ENCODE measurements at places on chromosomes 1 and 21. TPM values are rescaled to one million over a fixed set of nuclear protein-coding genes. Genes with fewer than 3 reads are reported as not detected.

DNA sequence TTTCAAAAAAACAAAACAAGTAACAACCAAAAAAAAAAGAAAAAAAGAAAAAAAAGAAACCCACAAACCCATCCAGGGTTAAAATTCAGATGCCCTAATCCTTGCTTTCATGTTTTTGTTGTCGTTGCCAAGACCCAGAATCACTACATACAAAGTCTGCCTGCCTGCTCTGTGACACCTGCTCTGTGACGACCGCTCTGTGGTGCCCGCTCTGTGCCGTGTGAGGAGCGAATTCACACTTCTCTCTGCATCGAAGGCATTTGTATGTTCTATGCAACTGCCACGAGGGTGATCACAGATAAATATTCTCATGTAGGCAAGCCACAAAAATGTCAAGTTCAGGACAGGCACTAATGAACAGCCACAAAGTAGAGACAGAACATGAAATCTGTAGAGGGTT lies 178.6 kb downstream of the SLC45A1 start:
- no peak for DNase-seq

DNA sequence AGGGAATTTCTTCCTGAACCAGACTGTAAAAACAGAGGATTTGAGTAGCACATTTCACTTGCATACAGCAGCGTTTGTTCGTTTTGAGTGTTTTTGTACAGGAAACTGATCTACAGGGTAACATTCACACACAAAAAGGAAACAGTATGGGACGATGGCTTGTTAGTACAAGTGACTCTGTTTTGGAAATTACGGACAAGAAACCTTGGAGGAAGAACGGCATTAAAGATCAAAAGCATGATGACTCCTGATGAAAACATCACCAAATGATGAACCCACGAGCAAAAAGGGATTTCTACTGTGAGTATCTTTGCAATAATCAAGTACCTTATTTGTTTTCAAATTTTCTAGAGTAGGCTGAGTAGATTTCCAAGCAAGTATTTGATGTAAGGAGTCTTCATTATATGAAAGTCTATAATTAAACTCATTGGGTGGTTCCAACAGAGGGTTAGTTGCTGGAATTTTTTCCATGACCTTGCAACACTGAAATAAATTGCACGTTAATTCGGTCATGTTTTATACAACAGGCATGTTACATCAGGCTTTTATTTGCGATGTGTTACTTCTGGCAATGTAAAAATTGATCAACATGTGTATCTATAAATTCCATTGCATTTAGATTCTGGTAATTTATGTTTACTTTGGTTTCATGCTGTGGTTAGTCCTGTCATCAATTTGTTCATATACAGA lies 76.7 kb upstream of the KCNK2 start:
- DNase-seq, result no peak

GRCh38 chr1:218207194-218207593 lies 77.9 kb upstream of the RRP15 start:
- DNase-seq, result no peak

DNA sequence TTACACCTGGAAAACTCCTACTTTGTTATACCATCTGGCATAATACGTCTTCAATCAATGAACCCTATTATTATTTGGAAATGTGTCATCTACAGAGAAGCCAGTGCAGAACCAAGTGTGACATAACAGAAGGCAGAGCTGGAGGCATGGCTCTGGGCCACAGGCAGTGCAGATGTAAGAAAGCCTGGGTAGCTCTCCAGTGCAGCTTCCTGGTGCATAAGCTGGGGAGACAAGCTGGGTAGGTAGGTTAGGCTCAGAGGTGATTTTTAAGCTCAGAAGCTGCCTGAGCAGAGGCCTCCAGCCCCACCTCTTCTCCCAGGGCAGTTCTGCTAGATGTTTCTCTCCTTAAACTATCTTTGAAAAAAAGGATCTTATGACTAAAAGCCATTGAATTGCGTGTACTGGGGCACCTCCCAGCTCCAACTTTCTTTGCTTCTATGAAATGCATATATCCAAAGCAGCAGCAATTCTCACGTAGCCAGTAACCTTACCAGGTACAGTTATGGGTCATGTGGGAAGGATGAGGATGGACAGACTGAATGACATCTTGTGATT lies 30.7 kb downstream of the AKNAD1 start:
- DNase-seq, result no peak

DNA sequence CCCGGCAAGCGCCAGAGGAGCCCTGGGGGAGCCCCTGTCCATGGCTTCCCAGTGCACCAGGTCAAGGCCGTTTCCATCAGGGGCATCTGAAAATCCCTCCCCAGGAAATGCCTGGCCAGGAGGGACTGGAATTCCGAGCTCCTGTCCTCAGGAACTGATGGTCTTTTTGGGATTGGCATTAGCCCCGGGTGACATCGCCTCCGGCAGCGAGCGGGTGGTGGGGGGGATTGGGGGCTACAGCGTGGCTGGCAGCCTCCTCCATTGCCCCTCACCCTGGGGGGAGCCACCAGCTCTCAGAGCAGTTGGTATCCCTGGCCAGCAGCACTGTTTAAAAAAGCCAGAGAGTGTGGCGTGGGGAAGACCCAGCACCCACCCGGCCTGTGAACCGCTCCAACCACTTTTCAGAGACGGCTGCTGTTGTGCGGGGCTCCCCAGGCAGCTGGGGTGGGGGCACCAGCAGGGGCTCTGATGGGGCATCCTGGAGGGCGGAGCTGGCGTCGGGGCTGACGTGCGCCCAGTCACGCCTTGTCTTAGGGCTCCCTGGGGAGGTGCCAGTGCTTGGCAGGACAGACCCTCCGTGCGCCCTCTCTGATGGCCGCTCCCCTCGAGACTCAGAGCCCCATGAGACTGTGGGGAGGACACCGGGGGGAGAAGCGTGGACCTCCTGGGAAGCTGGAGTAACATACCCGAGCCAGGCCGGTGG lies 62.9 kb upstream of the TTC34 start:
- DNase-seq, result no peak

DNA sequence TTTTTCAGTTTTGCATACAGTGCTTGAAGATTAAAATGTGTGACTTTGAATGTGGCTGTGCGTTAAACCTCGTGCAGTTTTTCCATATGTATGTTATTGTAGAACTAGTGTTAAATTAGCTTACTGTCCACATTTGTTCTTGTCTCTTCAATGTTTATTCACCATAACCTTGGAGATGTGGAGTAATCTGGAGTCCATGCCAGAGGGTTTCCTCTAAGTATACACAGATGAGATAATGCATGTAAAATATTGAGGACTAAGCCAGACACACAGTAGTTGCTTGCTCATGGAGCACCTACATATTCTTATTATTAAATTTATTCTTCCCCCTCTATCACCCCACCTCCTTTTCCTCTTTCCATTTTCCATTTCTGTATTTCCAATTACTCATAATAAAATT lies 7.7 kb upstream of the GIPC2 start:
- DNase-seq, result no peak

GRCh38 chr1:242454262-242455051 lies 70.0 kb downstream of the PLD5 start:
- no peak for DNase-seq

DNA sequence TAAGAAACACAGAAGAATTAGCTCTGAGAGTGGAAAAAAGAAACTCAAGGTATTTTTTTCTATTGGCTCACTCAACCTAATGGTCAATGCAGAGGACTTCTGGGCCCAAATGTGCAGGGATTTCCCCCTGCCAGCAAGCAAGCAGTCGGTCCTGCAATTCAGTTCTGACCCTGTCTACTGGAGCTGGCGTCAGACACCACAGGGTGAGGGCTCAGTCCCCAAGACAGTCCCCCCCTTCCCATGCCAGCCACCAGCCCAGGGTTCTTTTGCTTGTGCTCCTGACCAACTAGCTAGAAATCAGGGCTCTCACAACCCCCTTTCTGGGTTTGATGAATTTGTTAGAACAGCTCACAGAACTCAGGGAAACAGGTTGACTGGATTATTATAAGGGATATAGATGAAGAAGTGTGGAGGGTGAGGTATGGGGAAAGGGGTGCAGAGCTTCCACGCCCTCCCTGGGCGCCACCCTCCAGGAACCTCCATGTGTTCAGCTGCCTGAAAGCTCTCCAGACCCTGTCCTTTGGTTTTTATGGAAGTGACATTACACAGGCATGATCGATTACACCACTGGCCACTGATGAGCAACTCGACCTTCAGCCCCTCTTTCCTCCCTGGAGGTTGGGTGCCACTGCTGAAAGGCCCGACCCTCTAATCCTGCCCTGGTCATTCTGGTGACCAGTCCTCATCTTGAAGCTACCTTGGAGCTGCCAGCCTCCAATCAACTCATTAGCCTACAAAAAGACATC lies 22.5 kb upstream of the PWP2 start:
- no peak for DNase-seq

GRCh38 chr1:201145132-201145531 lies 9.1 kb downstream of the TMEM9 start:
- DNase-seq, result no peak

DNA sequence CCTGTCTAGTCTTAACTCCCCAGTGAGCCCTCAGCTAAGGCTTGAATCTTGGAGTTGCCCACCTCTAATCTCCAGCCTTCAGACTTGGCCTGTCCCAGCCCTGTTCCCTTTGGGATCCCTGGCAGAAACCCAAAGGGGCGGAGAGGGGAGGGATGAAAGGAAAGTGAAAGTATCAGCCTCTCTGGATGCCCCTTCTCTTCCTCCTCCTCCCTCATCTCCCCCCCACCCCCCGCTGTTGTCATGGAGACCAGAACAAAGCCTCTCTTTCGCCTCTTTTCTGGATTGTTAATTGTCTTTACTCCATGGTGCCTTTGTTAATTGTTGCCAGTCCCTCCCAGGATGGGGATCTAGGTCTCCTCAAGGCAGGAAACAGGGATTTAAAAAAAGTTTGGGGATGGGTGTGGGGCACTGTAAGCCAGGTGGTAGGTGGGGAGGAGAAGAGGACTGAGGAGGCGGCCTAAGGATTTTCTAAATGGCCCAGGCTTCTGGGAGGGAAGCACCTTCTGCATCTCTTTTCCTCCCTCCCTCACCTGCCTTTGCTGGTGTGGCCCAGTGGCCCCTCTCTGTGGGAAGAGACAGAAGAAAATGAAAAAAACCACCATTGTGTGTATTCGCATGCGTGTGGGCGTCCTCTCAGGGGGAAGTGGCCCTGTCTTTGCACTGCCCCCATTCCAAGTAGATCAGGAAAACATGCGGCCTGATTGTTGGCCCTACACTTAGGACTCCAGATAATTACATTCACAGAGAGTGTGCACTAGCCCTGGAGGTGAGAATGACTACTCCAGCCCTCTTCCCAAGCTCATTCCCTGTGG lies 7.5 kb upstream of the SOX13 start:
- no peak for DNase-seq

DNA sequence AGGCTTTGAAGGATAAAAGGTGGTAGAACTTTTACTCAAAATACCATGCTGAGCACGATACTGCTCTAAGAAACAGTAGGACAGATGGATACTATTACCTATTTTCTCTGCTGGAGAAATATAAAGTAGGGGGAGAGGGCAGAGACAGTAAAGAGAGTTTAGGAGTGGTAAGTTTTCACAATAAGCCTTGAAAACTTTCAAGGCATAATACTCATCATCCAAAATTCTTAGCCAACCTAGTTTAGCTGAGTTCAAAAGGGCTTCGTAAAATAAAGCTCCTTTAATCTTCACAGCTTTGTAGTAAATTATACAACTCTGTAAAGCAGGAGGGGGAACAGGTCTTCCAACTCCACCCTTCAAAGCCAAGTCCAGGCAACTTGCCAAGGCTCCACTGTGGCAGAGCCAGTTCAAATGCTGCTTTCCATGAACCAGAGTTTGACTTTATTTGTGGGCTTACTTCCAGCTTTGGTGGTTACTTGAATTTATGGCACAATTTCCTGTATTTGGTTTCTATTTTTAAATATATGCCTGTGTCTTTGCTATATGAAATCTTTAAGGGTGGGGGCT lies 15.5 kb downstream of the TEX38 start:
- no peak for DNase-seq

DNA sequence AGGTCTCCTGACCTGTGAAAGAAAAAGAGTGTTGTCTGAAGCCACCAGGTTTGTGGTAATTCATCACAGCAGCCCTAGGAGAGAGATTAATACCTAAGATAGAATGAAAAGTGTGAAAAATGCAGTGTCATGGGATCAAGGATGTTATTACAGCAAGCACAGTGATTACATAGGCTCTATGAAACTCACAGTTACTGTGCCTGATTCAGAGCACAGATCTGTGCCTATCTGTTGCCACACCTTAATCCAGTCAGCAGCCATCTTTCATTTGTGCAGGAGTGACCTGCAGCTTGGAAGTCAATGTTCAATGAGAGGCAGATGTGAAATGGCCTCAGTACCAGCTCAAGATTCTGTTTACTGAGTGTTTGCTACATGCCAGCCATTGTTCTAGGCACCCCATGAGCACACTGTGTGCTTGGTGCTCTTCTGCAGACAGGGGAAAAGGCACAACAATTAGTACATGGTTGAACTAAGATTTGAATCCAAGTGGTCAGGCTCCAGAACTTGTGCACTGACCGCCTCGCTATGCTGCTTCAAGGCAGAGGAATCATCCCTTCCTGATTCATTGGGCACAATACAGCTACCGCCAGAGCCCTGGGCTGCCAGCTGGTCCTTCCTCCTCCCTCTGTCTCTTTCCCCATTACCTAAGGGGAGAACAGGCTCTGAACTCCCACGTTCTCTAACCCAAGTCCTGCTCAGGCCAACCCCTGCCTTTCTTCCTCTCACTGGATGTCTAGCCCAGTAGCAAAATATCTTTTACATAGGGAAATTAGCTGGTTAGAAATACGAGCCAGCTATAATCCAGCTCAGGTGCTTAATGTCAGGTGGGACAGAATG lies 56.3 kb upstream of the NEK2 start:
- no peak for DNase-seq

- DNase-seq, result no peak
Measured at GRCh38 chr1:110494522-110495406, 24.2 kb downstream of the KCNA10 start.

DNA sequence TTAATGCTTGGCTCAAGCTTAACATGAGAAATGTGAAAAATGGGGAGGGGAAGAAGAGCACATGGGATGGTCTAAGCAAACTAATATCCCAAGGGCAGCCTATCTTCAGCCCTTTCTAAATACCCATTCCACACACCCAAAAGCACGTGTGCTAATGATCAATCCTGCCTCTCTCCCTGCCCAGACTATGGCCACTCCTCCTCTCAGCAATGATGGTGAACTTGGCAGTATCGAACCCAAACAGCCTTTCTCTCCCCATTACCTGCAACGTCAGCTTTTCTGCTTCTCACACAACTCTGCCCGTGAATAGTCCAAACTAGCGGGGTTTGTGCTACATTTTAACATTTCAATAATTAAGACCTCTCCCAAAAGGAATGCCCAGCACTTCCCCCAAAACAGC lies 41.6 kb downstream of the SSBP3 start:
- no peak for DNase-seq

The COL8A2 gene
- total RNA-seq, result 0.05 TPM

The GJA8 gene
- not detected for total RNA-seq

The AUNIP gene
- total RNA-seq, result 6.8 TPM

The EPHA2 gene
- total RNA-seq, result not detected

The ARHGEF19 gene
- total RNA-seq, result 8.8 TPM

The F11R gene
- total RNA-seq, result 23.7 TPM

The SH2D1B gene
- not detected for total RNA-seq

All from naive thymus-derived CD4-positive, alpha-beta T cell (primary cell).